ENCODE measurements at places on chromosomes 5 and 9. TPM values are rescaled to one million over a fixed set of nuclear protein-coding genes. Genes with fewer than 3 reads are reported as not detected.
A peak's percentile ranks its signal among the peaks of the same experiment; 100 is the strongest.

Gene FBLL1
- 0.43 TPM for total RNA-seq

Gene CDH9
- not detected for total RNA-seq

Gene CDKN2B-AS1
- total RNA-seq, result not detected

Gene ADGRD2
- total RNA-seq, result not detected

Gene SPATA31A3
- not detected for total RNA-seq

Gene IQGAP2
- total RNA-seq, result 12.3 TPM

Gene FAM81B
- total RNA-seq, result 3.5 TPM

Gene DCP2
- total RNA-seq, result 10.8 TPM

Gene SHOC1
- total RNA-seq, result not detected

Gene S1PR3
- total RNA-seq, result 26.8 TPM

Gene FBXO38
- total RNA-seq, result 36.7 TPM

GRCh38 chr5:53105611-53106300 is 3.8 kb downstream of the MOCS2 start:
- H3K27ac ChIP-seq, result no peak overlapping the region
- no peak overlapping the region for H3K4me3 ChIP-seq
- peaks cover 21% of the 10 kb centered on the region for H3K36me3 ChIP-seq
- no peak for DNase-seq
- H3K27me3 ChIP-seq, result no peaks in the 10 kb centered on the region

DNA sequence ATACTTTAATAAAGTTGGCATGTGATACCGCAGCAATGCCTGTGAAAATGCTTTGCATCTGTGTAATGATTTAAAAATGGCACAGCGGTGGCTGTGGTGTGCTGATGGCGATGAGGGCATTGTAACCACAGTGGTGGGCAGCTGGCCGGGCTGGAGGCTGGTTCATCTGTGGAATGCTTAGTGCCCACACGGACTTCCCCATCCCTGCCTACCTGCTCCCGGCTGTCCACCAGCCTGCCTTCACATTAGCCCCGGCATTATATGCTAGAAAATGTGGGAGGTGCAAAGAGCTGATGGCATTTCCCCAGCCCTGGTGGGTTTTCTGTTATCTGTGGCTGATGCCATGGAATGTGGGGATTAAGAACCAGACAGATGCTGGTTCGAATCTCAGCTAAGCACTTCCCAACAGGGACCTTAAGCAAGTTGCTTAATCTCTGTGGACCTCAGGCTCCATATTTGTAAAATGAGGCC is 2.9 kb upstream of the NDST1 start:
- no peaks in the 10 kb centered on the region for H3K27me3 ChIP-seq
- H3K4me3 ChIP-seq, result no peak overlapping the region
- H3K36me3 ChIP-seq, result no peaks in the 10 kb centered on the region
- no peaks in the 10 kb centered on the region for H3K4me1 ChIP-seq

GRCh38 chr5:124740991-124741583 is 5.4 kb downstream of the ZNF608 start:
- H3K27me3 ChIP-seq, result no peaks in the 10 kb centered on the region
- peak overlapping the region; percentile 91 for H3K27ac ChIP-seq
- no peaks in the 10 kb centered on the region for H3K4me1 ChIP-seq
- no peak for DNase-seq
- H3K4me3 ChIP-seq, result no peak overlapping the region

DNA sequence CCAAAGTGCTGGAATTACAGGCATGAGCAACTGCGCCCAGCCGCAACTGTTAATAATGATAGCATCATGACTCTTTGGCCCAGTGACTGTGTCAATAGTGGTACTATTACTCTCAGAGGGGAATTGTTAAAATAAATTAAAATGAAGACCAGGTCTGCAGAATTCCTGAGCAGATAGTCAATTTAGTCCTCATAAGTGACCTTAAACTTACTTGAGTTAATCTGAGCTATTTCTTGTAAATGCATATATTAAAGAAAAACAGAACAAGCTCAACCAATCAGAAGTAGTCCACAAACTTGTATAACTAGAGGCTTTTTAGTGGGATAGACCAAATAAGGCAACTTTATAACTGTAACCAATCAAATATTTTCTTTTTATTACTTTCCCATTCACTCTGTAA is 1.7 kb upstream of the RECK start:
- no peak for DNase-seq
- H3K4me3 ChIP-seq, result no peak overlapping the region
- no peaks in the 10 kb centered on the region for H3K36me3 ChIP-seq

DNA sequence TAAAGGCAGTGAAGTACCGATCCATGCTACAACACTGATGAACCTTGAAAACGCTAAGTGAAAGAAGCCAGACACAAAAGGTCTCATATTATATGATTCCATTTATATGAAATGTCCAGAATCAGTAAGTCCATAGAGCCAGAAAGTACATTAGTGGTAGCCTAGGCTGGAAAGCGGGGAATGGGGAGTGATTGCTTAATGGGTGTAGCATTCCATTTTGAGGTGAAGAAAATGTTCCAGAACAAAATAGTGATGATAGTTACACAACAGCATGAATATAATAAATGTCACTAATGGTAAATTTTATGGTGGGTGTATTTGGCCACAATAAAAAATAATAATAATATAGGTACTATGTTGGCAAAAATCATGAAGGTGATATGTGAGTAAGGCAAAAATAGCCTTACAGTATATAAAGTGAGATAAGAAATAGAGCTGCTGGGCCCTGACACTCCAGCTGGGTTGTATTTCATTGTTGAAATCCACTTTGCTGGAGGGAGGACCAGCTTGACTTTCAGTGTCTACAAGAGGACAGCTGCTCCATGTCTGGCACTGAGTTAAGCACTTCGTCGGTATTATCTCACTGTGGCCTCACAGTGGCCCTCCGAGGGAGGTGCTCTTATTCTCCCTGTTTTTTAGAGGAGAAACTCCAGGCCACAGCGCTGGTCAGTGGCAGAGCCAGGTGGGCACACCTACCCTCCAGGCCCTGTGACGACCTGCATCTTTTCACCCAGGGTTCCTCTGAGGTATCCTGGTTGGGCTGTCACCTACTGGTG is 22.4 kb upstream of the ANGPTL2 start:
- H3K27me3 ChIP-seq, result no peaks in the 10 kb centered on the region
- no peaks in the 10 kb centered on the region for H3K36me3 ChIP-seq
- no peak overlapping the region for H3K4me3 ChIP-seq

DNA sequence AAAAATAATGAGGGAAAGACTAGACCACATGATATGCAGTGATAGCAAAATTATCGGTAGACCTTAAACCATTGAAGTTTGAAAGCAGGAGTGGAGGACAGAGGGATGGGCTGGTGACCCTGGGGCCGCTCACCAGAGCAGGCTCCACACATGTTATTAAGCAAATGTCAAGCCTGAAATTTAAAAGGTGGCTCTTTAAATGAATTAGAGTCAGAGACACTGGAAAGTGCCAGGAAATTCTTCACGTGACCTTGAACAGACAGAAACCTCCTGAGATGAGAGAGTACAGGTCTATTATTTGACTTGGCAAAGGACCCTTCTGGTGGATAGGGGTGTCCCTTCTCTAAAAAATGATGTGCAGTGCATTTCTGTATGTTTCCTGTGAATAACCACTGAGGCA is 111.0 kb upstream of the CPEB4 start:
- H3K4me3 ChIP-seq, result no peak overlapping the region
- no peaks in the 10 kb centered on the region for H3K36me3 ChIP-seq
- H3K27me3 ChIP-seq, result no peaks in the 10 kb centered on the region
- peaks cover 15% of the 10 kb centered on the region for H3K4me1 ChIP-seq
- no peak for DNase-seq

- no peak overlapping the region for H3K27ac ChIP-seq
- peaks cover 7% of the 10 kb centered on the region for H3K36me3 ChIP-seq
- H3K27me3 ChIP-seq, result no peaks in the 10 kb centered on the region
Measured at GRCh38 chr9:2130941-2131340, 115.8 kb downstream of the SMARCA2 start.

DNA sequence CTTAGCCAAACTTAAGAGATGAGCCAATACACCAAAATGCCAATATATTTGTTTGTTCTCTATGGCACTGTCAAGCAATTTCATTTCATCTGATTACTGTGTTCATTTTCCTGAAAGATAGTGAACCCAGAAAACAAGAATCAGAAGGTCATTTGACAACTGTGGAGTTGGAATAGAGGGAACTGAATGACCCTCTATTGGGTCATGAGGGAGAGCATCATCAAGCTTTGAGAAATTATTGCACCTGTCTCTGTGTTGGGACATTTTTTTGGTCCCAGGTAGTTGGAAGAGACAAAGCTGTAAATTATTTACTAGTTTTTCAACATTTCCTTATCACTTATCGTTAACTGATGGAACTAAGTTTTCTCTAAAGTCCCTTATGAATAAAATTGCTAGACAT is 129.4 kb downstream of the GHR start:
- no peaks in the 10 kb centered on the region for H3K27me3 ChIP-seq
- DNase-seq, result no peak
- H3K27ac ChIP-seq, result peak overlapping the region; percentile 20
- no peaks in the 10 kb centered on the region for H3K4me1 ChIP-seq
- no peaks in the 10 kb centered on the region for H3K36me3 ChIP-seq
- no peak overlapping the region for H3K4me3 ChIP-seq

- no peak overlapping the region for H3K27ac ChIP-seq
- no peak overlapping the region for H3K4me3 ChIP-seq
Measured at GRCh38 chr9:4574657-4575243, 84.5 kb downstream of the SLC1A1 start.

DNA sequence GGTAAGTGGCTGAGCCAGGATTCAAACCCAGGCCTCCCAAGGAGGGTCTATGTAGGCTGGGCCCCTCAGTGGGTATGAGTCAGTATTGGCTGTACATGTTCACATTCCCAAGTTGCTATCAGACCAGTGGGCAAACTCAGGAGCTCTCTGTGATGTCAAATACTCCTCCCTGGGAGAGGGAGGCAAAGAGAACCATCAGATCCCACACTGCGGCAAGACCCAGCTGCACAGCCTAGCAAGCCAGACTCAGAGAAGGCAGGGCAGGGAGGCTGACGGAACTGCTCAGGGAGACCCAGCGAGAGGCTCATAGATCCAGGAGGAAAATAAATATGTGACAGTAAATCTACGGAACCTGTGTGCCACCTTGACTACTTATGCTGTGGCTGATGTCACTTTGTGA is 42.6 kb upstream of the SAP30L start:
- H3K27ac ChIP-seq, result no peak overlapping the region
- DNase-seq, result no peak
- H3K4me3 ChIP-seq, result no peak overlapping the region

GRCh38 chr5:59282726-59283125 is 610.8 kb downstream of the PDE4D start:
- DNase-seq, result no peak
- H3K27me3 ChIP-seq, result no peaks in the 10 kb centered on the region
- H3K4me1 ChIP-seq, result no peaks in the 10 kb centered on the region
- no peaks in the 10 kb centered on the region for H3K36me3 ChIP-seq
- H3K27ac ChIP-seq, result no peak overlapping the region
- H3K4me3 ChIP-seq, result no peak overlapping the region

- peaks cover 20% of the 10 kb centered on the region for H3K4me1 ChIP-seq
- no peak overlapping the region for H3K4me3 ChIP-seq
- peak overlapping the region; percentile 7 for H3K27ac ChIP-seq
- no peaks in the 10 kb centered on the region for H3K27me3 ChIP-seq
- H3K36me3 ChIP-seq, result no peaks in the 10 kb centered on the region
- DNase-seq, result no peak
Measured at GRCh38 chr9:126842977-126843799, 17.3 kb upstream of the ZBTB34 start.

DNA sequence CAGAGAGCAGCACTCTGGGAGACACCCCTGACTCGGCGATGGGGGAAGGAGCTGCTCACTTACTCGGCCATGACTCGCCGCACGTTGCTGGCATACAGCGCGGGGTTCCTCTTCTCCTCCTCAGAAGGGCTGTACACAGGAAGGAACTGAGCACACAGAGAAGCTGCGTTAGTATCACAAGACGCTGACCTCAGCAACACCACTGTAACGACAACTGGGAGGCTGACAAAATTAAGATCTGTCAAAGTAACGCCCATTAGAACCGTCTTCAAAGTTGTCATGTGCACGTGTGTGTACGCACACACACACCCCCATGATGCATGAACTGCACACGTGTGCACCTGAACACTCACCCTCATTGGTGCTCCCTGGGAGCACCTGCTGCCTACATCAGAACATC is 32.1 kb upstream of the SLC6A3 start:
- no peak overlapping the region for H3K27ac ChIP-seq
- H3K4me3 ChIP-seq, result no peak overlapping the region
- H3K4me1 ChIP-seq, result no peaks in the 10 kb centered on the region
- no peaks in the 10 kb centered on the region for H3K27me3 ChIP-seq
- H3K36me3 ChIP-seq, result peaks cover 25% of the 10 kb centered on the region
- peak; percentile 82 for DNase-seq

GRCh38 chr5:163569284-163569683 is 63.9 kb downstream of the MAT2B start:
- no peak overlapping the region for H3K4me3 ChIP-seq
- H3K27ac ChIP-seq, result no peak overlapping the region
- no peaks in the 10 kb centered on the region for H3K36me3 ChIP-seq
- no peak for DNase-seq

GRCh38 chr9:119289740-119290433 is 79.3 kb downstream of the BRINP1 start:
- no peaks in the 10 kb centered on the region for H3K36me3 ChIP-seq
- H3K4me1 ChIP-seq, result no peaks in the 10 kb centered on the region
- H3K27ac ChIP-seq, result no peak overlapping the region
- H3K27me3 ChIP-seq, result no peaks in the 10 kb centered on the region
- DNase-seq, result peak; percentile 71

GRCh38 chr9:110255034-110255462 is 1.3 kb downstream of the TXN start:
- DNase-seq, result no peak
- H3K4me3 ChIP-seq, result peak overlapping the region; percentile 83
- H3K4me1 ChIP-seq, result peaks cover 23% of the 10 kb centered on the region
- no peaks in the 10 kb centered on the region for H3K27me3 ChIP-seq

DNA sequence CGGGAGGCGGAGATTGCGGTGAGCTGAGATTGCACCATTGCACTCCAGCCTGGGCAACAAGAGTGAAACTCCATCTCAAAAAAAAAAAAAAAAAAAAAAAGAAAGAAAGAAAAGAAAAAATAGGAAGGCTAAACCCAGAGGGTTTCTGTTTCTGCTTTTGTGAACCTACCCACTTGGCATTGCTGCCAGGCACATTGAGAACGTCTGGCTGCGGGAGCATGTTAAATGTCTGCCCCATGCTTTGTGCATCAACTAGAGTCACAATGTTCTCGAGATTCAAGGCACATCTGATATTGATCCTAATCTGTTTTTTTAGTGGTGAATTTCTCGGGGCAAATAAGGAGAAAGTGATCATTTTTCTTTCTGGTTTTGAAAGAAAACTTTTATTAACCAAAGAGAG is 2.8 kb downstream of the SLC25A25 start:
- H3K27me3 ChIP-seq, result no peaks in the 10 kb centered on the region
- no peaks in the 10 kb centered on the region for H3K36me3 ChIP-seq
- no peak for DNase-seq
- no peak overlapping the region for H3K4me3 ChIP-seq
